ENCODE measurements at places on chromosomes 5 and 9.

DNA sequence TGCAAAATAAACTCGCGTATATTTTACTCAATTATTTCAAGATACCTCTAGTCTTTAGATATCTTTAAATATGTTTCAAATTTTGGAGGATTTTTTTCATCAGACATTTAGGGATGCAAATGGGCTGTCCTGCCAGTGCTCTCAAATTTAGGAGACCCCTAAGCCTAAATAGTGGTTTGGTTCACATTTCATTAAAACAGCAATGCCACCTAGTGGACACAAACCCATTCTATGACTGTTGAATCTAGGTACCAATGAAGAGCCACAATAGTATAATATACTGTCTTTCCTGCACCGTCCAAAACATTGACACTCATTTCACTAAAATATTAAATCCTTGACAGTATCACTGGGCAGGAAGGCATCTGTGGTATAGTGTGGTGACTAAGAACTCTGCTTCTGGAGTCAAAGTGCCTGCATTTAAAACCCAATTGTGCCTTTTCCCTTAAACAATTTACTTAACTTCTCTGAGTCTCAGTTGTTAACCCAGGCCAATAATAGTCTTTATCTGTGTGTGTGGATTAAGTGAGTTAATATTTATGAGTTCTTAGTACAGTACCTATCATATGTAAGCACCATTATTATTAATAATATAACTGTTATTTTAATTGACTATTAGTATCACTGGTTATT lies 148.0 kb downstream of the RORB start:
- peak; percentile 9 for DNase-seq

DNA sequence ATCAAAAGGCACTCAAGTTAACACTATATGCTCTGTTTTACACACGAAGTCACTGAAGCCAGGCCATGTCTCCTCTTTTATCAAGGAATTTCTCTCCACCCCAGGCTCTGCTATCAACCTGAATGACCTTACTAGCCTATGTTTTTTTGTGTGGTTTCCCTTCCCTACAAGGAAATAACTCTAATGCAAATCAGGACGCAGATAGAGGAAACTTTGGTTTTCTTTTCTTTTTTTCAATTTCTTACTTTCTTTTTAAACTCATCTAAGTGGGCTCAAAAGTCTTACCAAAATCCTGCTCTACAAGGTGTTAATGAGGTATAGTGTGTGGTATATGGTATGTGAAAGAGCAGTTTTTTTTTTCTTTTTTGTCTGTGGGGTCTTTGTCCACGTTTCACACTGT lies 5.5 kb upstream of the SLC46A2 start:
- no peak for DNase-seq

DNA sequence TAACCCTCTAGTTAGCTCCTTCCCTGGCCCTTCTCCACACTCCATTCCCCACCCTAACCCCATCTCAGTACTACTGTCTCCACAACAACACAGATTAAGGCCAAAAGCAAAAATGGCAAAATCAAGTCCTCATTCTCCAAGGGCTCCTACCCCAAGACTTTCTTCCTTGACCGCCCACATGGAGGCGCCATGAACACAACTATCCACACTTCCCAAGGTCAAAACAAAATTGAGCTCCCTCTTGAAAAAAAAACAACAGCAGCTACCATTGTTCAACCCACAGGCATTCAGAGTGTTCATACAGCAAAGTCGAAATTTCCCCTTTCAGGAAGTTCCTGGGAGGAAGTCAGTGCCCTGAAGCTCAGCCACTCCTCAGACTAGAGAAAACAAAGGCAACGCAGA lies 54.4 kb downstream of the GNAQ start:
- DNase-seq, result peak; percentile 31

- no peak for DNase-seq
Measured at GRCh38 chr5:134552301-134552700, 26.8 kb downstream of the JADE2 start.

DNA sequence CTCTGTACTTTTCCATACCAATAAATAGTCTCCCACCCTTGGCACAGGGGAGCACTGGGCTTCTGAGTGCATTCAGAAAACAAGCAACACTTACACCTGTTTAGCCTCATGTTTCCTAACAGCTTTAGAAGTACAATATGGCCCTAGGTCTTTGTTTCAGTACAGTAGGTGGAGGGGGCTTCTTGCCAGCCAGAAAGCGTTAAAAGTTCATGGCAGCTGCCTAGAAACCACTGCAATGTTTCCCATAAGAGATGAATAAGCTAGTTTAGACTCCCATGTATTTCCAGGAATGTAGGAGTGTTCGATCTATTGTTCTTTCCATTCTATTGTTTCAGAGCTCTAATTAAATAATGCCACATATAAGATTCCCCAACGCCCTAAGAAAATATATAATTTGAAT lies 444.8 kb downstream of the ARHGEF28 start:
- no peak for DNase-seq

- no peak for DNase-seq
Measured at GRCh38 chr5:133391354-133392136, 220.8 kb downstream of the FSTL4 start.

DNA sequence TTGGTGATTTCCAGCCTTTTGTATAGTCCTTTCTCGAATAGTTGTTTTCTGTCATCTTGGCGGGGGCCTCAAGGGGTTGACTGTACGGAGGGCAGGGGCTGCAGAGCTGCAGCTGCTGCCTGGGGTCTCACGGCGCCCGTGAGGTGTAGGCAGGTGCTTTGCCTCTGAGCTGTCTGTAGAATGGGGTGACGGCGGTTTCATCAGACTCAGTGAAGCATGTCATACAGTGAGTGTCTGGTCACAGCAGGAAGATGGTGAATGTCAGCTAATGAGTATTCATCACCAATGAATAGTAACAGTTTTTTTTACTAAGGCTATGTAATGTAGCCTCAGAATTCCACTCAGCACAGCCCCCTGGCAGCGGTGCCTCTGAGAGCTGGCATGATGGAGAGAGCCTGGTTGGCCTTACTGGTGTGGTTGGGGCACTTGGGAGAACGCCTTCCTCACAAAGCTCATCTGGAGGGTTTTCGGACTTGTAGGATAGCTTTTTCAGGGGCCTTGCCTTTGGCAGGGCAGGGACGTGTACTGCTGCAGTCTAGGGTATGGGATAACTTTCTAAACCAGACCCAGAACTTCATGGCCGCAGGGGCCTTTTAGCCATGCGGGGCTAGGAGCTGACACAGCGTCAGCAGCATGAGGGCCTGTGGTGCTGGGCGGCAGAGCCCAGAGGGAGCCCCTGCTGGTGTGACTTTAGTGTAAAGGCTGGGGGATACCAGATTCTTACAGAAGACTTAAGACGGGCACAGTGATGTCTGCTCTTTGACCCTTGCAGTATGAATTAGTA lies 15.0 kb downstream of the TENT4A start:
- DNase-seq, result no peak

GRCh38 chr5:158074597-158074991 lies 215.6 kb upstream of the CLINT1 start:
- no peak for DNase-seq

GRCh38 chr9:14155237-14155636 lies 158.7 kb downstream of the NFIB start:
- no peak for DNase-seq

GRCh38 chr9:100575765-100576386 lies 2.0 kb upstream of the CAVIN4 start:
- DNase-seq, result no peak

- no peak for DNase-seq
Measured at GRCh38 chr5:95647886-95648860, 1.6 kb downstream of the RFESD start.

DNA sequence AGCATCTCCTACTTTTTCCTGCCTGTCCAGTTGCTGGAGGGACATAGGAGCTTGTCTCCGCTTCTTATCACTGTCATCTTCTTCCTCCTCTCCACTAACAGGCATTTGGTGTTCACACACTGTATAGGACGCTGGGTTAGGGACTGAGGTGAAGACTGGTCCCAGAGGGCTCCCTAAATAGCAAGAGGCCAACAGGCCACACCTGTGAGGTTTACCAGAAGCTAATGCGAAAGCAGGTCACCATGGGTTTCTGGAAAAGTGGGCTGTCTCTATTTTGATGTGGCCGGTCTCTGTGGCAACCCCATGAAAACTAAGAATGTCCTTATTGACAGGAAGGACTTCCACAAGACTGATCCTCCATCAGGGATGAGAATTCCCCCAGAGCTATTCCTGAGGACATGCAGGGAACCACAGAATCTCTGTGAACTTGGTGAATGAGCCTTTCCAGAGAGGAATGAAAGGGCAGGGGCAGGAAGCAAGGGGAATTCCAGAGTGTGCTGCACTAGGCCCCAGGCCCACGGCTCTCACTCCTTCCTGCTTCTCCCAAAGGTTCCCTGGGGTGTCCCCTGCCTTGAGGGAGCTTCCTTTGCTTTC lies 61.7 kb downstream of the DAP start:
- no peak for DNase-seq
